ENCODE measurements at places on chromosomes 7 and 10.

- DNase-seq = no peak
These were observed 13.6 kb upstream of the COL17A1 start for GRCh38 chr10:104099269-104099668.

DNA sequence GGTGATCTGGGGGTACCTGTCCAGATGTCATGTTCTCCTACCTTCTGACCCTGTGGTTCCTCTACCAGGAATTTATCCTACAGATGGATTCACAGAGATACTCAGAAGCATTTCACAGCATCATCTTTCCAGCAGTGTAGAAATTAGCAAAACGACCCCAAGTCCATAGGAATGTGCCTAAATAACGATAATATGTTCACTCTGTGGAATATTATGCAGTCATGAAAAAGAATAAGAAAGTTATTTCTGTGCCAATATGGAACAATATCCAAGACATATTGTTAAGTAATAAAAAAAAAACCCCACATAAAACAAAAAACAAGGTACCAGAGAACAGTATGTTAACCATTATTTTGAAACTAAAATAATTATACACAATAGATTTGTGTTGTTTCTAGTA lies 123.8 kb upstream of the SDK1 start:
- DNase-seq = no peak

DNA sequence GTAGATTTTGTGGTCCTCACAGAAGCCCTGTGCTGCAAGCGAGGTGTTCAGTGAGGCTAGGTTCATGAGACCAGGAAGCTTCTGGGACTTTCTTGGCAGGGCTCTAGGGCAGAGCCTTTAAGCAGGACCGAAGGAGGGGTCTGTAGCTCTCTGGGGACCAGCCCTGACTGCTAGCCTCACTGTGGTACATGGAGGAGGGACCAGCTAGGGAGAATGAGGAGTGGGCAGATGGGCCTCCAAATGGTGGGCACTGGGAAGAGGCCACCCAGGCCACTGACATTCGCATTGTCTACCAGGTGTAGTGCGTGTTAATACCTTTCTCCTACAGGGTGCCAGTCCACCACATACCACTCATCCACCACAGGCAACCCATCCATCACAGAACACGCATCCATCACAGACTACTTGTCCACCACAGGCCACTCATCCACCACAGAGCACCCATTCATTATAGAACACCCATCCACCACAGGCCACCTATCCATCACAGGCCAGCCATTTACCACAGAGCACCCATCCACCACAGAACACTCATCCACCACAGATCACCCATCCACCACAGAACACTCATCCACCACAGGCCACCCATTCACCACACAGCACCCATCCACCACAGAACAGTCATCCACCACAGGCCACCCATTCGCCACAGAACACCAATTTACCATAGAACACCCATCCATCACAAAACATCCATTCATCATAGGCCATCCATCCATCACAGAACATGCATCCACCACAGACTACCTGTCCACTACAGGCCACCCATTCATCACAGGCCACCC lies 31.6 kb upstream of the ZNF488 start:
- no peak for DNase-seq

DNA sequence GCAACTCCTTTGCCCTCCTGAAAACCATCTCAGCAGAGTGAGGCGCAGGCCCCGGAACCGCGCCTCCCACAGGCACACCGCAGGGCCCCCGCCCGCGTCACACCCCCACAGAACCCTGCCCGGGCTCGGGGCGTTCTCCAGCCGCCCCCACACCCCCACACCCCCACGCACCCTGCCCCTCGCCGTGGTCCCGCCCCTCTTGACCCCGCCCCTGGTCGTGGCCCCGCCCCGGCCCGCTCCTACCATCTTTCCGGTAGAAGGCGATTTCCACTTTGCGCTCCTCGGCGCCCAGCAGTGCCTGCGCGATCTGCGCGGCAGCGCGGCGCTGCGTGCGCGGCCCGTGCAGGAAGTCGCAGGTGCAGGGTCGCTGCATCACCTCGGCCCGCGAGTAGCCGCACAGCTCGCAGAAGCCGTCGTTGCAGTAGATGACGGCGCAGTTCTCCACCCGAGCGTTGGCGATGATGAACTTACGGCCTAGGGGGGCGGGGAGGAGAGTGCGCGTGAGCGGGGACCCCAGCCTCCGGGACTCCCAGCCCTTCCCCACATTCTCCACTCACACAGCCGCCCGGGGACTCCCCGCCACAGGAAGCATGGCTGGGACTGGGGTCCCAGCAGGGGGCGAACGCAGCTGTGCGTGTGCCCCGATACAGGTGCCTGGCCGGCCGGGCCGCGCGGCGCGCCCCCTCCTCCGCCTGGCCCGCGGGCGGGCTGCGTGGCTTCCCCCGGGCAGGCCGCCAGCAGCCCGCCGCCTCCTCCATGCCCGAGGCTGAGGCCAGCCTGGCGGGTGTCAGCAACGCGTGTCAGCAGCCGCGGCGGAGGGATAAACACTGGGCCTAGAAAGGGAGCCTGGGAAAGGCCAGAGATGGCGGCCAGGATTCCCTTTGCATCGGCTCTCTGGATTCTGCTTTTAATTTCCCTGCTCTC lies 3.4 kb downstream of the KCNH2 start:
- DNase-seq = peak; percentile 75

GRCh38 chr10:18651324-18652007 lies at the start of gene NSUN6:
NSUN6 (minus strand) TSS chr10:18651587; CDS start chr10:18651203, 384 bp downstream.
- peak; percentile 49 for DNase-seq

- DNase-seq = no peak
These were observed 19.6 kb upstream of the CDCA7L start for GRCh38 chr7:21965291-21965690.

DNA sequence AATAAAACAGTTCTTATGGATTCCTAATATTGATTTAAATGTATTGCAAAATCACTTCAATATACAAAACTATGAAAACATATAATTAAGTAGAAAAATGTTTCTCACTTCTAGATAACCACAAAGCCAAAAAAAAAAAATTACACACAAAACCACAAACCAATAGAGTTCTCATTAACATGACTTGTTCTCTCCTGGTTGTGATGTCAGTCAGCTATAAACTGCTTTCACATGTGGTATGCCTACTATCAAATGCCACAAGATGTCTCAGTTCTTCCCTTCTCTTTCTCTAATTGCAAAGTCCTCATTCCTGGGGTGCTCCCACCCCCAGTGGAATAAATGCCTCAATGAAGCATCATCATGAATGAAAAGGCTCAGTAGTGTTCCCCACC lies 16.6 kb downstream of the GNAI1 start:
- DNase-seq = no peak

- DNase-seq = no peak
These were observed 45.1 kb upstream of the SMNDC1 start for GRCh38 chr10:110349831-110350230.

DNA sequence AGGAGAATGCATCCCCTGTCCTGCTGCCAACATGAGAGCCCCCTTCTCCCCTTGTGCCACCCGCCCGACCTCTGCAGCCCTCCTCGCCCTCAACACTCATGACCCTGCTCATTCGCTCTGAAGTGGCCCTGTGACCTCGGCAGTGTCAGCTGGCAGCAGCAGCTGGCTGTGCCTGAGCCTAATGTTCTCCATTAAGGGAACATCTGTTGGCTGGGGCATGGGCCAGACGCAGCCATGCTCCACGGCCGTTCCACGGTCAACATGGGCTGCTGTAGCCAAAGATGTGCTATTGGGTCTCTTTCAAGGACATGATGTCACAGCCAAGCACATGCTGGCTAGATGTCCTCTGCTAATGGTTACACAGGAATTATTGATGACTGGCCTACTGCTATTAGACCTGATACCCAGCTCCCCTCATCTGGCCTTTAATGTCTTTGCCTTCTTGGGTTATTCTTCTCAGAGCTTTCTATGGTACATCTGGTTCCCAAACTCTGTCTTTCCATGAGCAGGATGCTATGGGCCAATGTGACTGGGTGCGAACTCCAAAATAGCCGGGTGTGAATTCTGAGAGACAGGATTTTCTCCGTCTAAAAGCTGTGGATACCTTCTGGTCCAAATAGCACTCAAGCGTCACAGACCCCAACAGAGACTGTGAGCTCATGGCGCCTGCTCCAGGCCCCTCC lies 22.4 kb downstream of the ADCYAP1R1 start:
- no peak for DNase-seq

- DNase-seq = peak; percentile 70
These were observed at the start of gene CASD1 for GRCh38 chr7:94509264-94509886. CASD1 (plus strand) TSS chr7:94509809; CDS start chr7:94510085, 276 bp downstream.

DNA sequence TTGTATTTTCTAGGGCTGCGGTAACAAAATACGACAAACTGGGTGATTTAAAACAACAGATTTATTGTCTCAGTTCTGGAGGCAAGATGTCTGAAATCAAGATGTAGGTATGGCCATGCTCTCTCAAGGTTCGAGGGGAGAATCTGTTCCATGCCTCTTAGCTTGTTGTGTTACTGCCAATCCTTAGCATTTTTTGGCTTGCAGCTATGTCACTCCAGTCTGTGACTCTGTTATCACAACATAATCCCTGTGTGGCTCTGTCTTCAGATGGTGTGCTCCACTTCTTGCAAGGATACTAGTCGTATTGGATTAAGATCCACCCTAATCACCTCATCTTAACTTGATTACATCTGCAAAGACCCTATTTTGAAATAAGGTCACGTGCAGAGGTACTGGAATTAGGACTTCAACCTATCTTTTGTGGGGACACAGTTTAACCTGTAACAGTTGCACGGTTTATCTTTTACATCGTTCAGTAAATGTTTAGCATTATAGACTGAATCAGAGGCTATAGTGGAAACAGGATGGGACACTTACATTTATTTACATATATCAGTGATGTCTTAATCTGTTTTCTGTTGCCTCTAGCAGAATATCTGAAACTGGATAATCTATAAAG lies 3.1 kb downstream of the C1GALT1 start:
- DNase-seq = no peak

DNA sequence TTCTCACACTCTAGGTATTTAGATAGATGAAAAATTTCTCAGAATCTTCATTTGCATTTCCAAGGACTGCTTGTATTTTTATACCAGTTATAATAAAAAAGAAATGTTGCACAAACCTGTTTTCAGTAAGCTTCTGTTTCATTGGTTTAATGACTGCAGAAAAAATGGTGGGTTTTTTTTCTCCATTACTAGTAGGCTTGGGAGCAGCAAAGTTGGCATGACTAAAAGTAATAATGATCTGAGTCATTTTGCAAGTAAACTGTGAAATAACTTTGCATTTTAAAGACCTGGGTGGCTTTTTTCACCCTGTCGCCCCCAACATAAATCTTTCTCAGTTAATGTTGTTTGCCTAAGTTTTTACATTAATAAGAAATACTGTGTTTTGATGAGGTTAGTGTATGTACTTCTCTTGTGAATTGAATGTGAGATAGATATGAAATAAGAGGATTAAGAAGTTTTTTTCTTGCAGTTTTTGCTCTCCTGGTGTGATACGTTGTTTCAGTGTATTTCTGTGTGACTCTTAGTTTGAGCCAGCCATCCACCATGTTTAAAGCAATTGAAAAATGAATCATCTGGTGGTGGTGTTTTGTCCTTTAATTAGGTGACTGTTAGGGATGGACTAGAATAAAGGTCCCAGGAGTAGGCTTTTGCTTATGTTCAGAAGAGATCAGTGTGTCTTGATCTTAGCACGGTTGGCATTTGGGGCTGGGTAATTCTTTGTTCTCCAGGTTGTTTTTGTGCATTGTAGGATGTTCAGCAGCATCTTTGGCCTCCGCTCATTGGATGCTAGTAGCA lies 1.8 kb downstream of the GNAI1 start:
- no peak for DNase-seq

GRCh38 chr7:75889826-75890225 lies 11.0 kb downstream of the RHBDD2 start:
- DNase-seq = no peak

GRCh38 chr7:121049028-121049791 lies 60.7 kb downstream of the CPED1 start:
- DNase-seq = no peak

- no peak for DNase-seq
These were observed 336.3 kb upstream of the MAGI2 start for GRCh38 chr7:79789584-79790345.

GRCh38 chr7:129617178-129617577 lies 5.7 kb downstream of the NRF1 start:
- DNase-seq = no peak

DNA sequence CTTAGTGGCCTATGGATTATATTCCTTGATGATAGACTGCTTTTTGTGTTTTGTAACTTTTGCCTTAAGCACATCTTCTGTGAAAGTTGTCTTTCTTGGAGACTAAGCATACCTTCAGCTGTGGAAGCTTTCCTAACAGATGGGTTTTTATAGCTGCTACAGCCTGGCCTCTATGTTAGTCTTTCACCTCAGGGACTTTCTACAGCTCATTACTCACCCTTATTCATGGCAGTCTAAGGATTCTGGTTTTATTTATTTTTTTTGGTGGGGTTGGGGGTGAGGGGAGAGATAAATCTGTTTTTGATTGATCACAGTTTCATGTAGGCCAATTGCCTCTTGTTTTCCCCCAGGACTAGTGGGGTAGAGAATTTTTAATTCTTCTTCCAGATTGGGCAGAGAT lies 219.9 kb downstream of the DKK1 start:
- DNase-seq = no peak

DNA sequence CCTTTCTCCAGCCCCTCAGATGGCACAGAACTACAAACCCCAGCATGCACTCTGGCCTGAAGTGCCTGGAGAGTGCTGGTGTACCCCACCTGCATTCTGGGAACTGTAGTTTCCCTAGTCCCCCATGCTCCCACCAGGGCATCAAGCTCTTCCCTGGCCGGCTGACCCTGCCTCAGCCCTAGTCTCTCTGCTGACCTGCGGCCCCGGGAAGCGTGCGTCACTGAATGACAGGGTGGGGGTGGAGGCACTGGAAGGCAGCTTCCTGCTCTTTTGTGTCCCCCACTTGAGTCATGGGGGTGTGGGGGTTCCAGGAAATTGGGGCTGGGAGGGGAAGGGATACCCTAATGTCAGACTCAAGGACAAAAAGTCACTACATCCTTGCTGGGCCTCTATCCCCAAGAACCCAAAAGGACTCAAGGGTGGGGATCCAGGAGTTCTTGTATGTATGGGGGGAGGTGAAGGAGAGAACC lies 2.1 kb downstream of the NOS3 start:
- no peak for DNase-seq

GRCh38 chr7:105764506-105764905 lies 111.9 kb downstream of the ATXN7L1 start:
- DNase-seq = no peak

GRCh38 chr10:110641256-110641655 lies 2.9 kb upstream of the RBM20 start:
- DNase-seq = no peak

- no peak for DNase-seq
These were observed 33.9 kb downstream of the C10orf105 start for GRCh38 chr10:71685554-71686232.

- no peak for DNase-seq
These were observed 849.8 kb upstream of the SORCS1 start for GRCh38 chr10:108014145-108014901.

Data from GM12891 (cell line).